Thymus (tissue), 14 donors: ENCODE measurements at places on chromosomes 7 and 10. TPM values are rescaled to one million over a fixed set of nuclear protein-coding genes. Genes with fewer than 3 reads are reported as not detected.

DNA sequence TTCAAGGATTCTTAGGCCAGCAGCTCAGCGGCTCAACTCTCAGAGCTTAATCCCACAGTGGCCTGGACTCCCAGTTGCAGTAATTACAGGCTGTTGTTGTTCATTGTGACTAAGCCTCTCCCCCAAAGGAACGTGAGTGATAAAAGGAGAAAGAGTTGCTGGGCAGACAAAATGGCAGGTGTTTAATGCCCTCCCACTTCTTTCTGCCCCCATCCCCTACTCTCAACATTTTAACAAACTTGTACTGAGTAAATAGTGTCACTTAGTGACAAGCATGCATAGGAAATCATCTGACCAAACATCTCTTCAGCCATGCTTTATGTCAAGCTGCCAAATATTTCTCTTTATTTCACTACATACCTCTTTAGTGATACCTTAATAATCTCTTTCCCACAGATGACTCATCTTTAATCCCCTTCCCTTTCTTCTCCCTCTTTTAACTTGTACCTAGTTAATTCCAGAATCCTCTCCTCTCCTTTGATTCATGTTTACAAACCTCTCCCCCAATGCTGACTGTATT, 12.4 kb upstream of the MTERF1 start:
- DNase-seq: no peak

- DNase-seq: no peak
Measured at GRCh38 chr7:29622335-29623265, 59.0 kb downstream of the PRR15 start.

DNA sequence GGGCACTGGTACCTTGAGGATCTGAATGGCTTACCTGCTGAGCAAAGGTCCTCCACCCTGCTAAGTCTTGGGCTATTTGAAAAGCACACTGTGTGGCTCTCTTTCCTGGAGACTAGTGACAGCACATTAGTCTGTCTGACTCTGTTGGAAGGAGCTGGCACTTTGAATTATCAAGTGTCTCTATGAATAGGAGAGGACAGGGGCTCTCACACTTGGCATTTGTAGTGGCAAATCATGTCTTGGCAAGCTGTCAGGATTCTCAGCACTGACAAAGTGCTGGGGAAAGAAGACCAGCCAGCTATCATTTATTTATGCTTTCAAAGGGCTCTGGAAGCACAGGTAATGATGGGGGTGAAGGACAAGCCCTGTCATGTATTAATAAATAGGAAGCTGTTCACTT, 62.8 kb downstream of the MTPN start:
- DNase-seq: no peak

Gene CALML3
- total RNA-seq: 144 TPM

Gene ZNF438
- 9.0 TPM for total RNA-seq
